ENCODE measurements at places on chromosomes 11 and 22.

GRCh38 chr11:120612513-120613263 lies 101.1 kb downstream of the GRIK4 start:
- DNase-seq, result no peak

GRCh38 chr11:69013009-69013951 lies at the start of gene MRGPRF:
TSS of gene MRGPRF (minus strand) at chr11:69013246. CDS start at chr11:69009901, 3,345 bp downstream.
- DNase-seq, result no peak

DNA sequence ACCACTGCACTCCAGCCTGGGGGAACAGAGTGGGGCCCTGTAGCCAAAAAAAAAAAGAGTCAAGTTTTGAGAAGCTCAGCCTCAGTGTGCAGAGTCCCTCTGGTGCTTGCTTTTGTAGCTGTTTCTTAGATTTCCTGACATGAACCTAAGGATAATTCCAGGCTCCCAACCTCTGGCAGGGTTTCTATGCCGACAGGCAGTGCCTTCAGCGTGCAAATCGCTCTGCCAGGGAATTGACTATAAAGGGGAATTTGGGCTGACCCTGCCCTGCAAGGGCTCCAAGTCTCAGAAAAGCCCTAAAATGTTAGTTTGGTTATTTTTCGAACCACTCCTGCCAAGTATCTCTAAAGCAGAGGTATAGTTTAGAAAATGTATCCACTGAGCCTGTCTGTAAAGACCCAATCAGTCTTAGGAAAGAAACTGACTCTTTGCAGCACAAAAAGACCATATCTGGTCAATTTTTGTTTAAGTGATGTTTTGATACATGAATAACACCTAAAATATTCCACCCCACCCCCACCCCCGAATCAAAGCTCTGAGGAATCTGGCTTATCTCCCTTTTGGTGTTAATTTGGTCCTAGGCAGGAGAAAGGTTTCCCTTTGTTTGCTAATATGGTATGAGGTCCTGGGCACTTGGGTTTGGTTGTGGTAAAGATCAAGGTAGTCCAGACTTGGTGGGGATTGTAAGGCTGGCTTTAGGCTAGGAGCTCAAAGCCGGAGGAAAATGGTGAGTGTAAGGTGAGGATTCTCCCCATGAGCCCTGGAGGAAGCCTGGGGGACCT lies 49.7 kb downstream of the ANO1 start:
- no peak for DNase-seq

- DNase-seq, result no peak
These were observed 803.2 kb upstream of the CCDC90B start for GRCh38 chr11:84089072-84090057.

- DNase-seq, result no peak
These were observed 11.8 kb downstream of the SCYL1 start for GRCh38 chr11:65536412-65537295.

GRCh38 chr11:72317982-72318381 lies 74.0 kb upstream of the PHOX2A start:
- DNase-seq, result no peak

DNA sequence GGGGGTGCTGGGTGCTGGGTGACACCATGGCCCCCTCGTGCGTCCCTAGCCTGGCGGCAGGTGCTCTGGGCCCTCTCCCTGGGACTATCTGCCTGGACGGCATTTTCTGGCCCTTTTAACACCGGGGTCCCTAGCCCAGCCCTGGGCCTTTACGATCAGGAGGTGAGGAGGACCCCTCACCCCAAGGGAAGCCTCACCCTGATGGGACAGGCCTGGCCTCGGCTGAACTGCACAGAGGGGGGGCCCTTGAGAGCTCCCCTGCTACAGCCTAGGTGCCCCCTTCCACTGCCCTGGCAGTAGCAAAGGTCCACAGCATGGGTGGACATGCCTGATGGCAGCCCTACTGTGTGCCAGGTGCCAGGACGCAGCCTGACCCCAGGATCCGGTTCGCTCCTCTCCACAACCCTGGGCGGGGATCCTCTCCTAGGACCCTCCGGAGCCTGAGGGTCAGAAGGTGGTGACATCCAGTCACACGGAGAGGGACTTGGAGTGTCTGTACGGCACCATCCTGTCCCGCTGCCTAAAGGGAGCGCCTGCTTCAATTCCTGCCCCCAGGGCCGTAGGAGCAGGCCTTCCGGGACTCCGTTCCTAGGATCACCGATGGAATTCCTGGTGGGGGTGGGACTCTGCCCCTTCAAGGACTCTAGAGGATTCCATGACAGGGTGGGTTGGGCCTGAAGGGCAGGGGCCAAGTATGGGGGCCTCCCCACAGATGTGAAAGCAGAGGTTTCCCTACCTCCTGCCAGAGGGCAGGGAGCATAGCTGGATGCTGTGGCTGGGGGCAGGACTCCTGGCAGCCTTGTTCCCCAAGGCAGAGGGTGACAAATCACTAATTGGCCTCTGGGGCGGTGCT lies 33.0 kb upstream of the TH start:
- no peak for DNase-seq

DNA sequence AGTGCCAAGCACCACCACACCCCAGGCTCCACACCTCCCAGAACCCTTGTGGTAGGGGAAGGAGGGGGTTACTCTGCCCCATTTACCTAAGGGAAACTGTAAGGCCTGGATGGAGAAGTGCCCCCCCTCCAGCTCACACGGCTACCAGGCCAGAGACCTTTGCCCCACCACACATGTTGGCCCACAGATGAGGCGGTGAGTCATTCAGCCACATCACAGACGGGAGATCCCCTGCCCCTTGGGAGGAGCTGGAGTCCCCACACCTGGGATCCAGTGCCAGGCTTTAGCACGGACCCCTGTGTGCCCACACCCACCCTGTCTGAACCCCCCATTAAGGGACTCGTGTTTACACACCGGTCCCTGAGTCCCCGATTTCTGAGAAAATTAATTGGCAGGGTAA lies 24.9 kb downstream of the CDKN1C start:
- DNase-seq, result no peak

- DNase-seq, result no peak
These were observed 211.6 kb upstream of the SESN3 start for GRCh38 chr11:95442531-95443050.

GRCh38 chr11:65899356-65900124 lies 648 bp downstream of the FOSL1 start:
- peak; percentile 72 for DNase-seq

- DNase-seq, result no peak
These were observed 22.3 kb upstream of the TMEM191C start for GRCh38 chr22:21444701-21445436.

GRCh38 chr11:100004541-100004940 lies 682.5 kb upstream of the ARHGAP42 start:
- no peak for DNase-seq

- peak; percentile 58 for DNase-seq
These were observed 90.6 kb downstream of the RPS6KA4 start for GRCh38 chr11:64449381-64450167.

GRCh38 chr11:123405123-123405592 lies 24.9 kb upstream of the GRAMD1B start:
- DNase-seq, result no peak

- no peak for DNase-seq
These were observed 41.1 kb downstream of the OSBPL5 start for GRCh38 chr11:3123761-3124733.

DNA sequence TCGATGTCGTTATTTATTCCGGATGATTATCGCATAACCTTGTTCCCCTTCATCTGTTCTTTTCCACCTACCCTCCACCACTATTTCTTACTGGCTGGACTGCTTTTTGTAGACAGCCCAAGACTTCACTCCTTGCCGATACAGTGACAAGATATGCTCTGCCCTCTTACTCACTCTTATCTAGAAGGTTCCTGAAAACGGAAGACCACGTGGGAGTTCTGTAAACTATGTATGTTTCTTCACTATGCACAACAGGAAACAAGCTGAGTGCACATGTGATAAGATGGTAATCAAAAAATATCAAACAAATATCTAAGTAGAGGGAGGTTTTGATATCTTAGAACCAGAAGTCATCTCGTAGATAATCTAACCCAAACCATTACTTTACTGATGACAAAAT lies 122.9 kb upstream of the ARHGAP20 start:
- no peak for DNase-seq

DNA sequence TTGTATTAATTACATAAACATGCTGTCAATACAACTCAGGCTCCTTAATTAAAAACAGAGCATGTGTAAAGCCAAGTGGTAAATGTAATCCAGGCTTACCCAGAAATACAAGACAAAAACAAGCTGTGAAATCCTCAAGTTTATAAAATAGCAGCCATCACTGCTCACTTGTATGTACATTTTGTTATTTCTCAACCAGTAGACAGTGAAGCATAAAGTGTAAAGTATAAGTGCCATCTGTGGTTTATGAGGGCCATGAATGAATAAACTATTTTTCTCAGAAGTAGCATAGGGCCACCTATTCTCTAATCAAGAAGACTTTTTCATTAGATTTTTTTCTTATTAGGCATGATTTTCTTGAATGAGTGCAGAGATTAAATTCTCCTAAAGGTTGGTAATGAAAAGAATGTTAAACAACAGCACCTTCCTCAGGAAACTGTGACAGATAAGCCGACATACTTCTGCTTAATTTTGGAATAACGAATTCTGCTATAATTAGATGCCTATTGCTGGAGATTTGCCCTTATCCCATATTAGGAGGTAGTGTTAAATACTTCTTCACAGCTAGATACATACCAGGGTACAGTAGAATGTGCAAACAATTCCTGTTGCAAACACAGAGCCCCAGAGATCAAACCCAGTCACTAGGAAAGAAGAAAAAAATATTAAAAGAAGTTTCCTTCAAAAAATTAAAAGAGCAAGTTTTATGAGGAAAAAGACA lies 13.0 kb downstream of the SLC5A12 start:
- no peak for DNase-seq

DNA sequence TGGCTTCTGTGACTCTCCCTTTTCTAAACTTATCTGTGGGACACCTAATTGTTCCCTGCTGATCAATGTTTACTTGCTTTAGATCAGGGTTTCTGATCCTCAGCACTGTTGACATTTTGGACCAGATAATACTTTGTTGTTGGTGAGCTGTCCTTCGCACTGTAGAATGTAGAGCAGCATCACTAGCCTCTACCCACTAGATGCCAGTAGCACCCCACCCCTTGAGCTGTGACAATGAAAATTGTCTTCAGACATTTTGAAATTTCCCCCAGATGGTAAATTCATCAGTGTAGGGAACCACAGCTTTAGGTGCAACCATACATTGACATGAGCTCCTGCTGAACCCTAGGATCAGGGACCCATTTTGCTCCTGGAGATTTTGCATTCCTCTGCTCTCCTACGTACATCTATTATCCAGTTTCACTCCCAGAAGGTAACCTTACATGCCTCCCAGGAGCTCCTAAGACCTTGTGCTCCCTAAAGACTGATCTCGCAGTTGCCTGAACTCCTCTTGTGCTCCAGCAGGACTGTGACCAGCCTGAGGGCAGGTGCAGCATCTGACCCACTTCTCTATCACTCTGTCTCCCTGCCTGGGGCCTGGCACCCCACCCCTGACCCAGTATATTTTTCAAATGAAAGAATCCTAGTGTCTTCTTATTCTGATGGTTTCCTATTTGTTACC lies 107.8 kb downstream of the FAR1 start:
- DNase-seq, result no peak

DNA sequence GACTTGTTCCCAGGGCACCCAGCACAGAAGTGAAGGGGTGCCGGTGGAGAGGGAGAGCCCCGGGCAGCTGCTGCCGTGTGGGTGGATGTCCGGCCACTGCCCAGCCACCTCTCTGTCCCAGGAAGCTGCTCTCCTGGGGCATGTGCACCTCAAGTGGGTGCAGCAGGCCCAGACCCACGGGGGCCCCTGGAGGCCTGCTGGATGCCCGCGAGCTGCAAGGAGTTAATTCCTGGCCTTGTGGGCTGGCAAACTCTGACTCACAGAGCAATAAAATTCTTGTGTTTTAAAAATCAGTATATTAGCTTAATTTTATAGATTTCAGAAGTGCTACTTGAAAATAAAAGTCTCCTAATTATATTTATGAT lies 37.4 kb upstream of the KCNQ1OT1 start:
- no peak for DNase-seq

DNA sequence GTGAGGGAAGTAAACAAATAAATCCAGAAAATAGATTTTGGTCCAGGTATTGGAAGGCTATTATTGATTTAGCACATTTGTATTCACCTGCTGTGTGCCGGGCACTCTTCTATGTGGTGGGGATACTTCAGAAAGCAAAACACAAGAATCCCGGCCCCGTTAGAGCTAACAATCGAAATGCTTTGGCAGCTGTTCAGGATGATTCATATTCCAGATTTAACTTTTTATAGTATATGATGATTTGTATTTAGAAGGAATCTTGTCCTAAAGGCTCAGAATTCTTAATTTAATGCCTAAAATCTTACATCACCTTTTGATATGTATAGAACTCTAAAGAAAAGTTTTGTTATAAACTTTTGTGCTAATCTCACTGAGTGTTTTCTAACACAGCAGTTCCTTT lies 28.0 kb downstream of the ZC3H12C start:
- no peak for DNase-seq

- no peak for DNase-seq
These were observed 33.9 kb downstream of the MARK2 start for GRCh38 chr11:63872800-63873197.

GRCh38 chr22:44383652-44384562 lies 71.2 kb upstream of the SHISAL1 start:
- no peak for DNase-seq

GRCh38 chr11:115674937-115675544 lies 170.8 kb upstream of the CADM1 start:
- DNase-seq, result no peak

GRCh38 chr11:117465236-117465997 lies 137.8 kb downstream of the CEP164 start:
- DNase-seq, result no peak

GRCh38 chr11:74257959-74258553 lies 53.4 kb downstream of the P4HA3 start:
- DNase-seq, result no peak

DNA sequence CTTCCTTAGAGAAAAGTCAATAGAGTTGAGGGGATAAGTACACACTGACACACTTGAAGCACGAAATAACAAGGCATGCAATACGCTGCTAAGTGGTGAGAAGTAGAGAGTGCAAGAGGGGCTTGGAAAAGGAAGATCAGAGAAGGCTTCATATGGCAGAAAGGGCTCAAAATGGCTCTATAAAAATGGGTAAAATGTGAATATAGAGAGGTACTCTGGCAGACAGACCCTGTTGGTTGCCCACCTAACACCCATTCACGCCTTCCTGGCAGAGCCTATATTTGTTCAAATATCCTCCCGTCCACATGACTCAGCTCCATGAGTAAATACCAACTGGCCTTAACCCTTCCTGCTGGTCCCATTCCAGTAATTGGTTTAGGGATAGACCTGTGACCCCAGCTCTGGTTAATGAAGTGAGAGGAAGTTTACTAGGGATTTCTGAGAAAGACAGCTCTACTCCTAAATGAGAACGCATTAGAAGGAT lies 38.9 kb upstream of the CCDC34 start:
- no peak for DNase-seq

DNA sequence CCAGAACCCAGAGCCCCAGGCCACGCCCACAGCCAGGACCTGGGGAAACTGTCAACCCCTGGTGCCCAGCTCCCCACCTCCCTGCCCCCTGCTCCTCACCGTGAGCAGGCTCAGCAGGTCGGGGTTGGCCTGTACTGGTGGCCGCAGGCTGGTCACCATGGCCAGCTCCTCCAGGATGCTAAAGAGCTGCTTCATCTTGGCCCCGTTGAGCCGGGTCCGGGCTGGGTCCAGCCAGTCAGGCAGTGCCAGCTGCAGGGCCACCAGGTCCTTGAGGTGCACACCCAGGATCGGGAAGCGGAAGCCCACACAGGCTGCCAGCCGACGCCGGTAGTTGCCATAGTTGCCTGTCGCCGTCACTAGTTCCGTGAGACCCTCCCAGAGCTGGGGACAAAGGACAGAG lies 7.3 kb downstream of the RASGRP2 start:
- no peak for DNase-seq

Measured in stimulated activated CD4-positive, alpha-beta T cell treated with anti-CD3 and anti-CD28 coated beads, Interleukin-15, amount 100 ng/mL, for 48 hours (primary cell).